ENCODE measurements at places on chromosomes 1 and 21. TPM values are rescaled to one million over a fixed set of nuclear protein-coding genes. Genes with fewer than 3 reads are reported as not detected.

DNA sequence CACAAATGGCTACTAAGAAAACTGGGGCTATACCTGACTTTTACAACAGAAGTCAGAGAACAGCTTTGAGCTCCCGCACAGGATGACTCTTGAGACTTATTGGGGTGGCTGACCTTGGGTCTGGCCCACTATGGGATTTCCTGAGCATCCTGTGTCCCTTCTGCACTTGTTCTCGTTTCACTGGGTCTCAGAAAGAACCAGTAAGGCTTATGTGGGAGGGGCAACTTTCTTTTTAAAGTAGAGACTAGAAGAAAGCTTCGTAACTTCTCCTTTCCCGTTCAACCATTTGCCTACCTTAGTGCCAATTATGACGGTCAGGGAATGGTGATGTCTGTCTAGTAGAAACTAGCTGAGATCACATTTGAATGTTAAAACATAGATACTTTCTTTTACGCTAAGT lies 59.5 kb upstream of the C1orf105 start:
- no peaks in the 10 kb centered on the region for H3K36me3 ChIP-seq
- no peak for DNase-seq
- H3K27me3 ChIP-seq, result no peaks in the 10 kb centered on the region
- no peak overlapping the region for H3K4me3 ChIP-seq

Gene BOLA1
- 16.5 TPM for total RNA-seq

Gene FCGR3B
- total RNA-seq, result 18.9 TPM

- H3K27ac ChIP-seq, result no peak overlapping the region
- no peaks in the 10 kb centered on the region for H3K27me3 ChIP-seq
- H3K36me3 ChIP-seq, result no peaks in the 10 kb centered on the region
- H3K4me3 ChIP-seq, result no peak overlapping the region
- DNase-seq, result no peak
These were observed 23.5 kb downstream of the RNASEL start for GRCh38 chr1:182565537-182565936.

Gene TRNAU1AP
- total RNA-seq, result 24.5 TPM

DNA sequence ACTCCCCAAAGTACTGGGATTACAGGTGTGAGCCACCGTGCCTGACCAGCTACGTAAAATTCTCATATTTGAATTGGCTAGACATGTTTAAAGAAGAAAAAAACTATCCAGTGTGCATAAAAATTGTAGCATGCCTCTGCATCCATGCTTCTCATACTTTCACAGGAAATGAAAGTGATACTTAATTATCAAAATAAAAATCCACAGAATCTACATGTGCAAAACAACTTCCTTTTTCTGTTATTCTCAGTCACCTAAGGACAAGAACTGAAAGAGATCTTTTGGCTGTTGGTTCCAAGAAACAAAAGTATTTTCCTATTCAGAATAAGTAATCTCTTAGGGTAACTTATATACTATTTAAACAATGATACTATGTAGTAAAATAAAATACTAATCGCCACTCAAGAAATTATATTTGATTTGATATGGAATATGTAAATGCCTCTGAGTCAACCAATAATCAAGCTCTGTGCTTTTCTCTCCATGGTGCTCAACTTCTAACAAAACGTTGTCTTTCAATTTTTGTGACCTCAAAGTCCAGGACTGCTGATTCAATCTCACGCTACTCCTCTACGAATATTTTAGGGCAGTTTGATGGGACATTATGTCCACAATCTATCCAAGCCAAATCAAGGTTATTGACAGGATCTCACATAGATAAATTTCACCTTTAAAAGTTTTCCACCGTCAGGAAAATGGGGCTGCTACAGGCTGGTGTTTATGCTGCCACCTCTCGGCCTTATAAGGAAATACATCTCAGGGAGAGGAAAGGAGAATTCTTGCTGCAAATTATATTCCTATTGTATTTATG lies 102.7 kb downstream of the ZNF281 start:
- no peaks in the 10 kb centered on the region for H3K36me3 ChIP-seq
- peaks cover 5% of the 10 kb centered on the region for H3K4me1 ChIP-seq
- no peak overlapping the region for H3K27ac ChIP-seq
- H3K27me3 ChIP-seq, result no peaks in the 10 kb centered on the region
- H3K4me3 ChIP-seq, result no peak overlapping the region

Data from upper lobe of right lung (tissue), 1 donor.